ENCODE measurements at places on chromosomes 2 and 18.

DNA sequence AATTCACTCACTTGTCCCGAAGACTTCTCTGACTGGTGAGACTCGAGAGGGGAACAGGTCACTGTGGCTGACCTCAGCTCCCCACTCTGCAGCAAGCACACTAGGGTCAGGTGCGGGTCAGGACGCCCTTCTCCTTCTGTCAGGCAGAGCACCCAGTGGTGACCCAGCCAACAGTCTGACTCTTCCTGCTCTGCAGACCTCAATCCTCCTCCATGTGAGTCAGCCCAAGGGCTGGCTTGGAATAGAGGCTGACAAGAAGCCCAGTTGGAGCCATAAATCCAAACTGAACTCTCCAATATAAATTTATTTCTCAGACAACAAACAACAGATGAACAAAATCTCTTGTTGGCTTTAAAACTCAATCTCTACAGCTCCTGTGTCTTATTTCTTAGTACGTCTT lies 253.1 kb downstream of the SH3BP4 start:
- no peak for DNase-seq

GRCh38 chr2:30257266-30258214 lies 26.2 kb downstream of the LBH start:
- DNase-seq = no peak

DNA sequence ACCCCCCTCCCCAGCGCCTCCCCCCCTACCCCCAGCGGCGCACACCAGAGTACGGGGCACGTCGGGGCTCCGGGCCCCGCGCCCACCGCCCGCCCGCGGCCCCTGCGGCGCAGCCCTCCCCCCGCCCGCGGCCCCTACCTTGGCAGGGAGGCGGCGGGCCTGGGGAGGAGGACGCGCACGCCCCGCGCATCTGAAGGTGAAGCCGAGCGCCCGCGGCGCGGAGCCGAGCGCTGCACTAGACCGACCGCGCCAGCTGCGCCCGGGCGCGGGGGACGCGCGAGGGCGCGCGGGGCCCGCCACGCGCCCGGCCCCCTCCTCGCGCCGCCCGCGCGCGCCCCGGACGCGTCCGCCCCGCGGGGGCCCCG lies at the start of gene ZNF516:
Gene ZNF516, minus strand, starts transcription at position 237 of the 365 bp plus-strand sequence. CDS start 52,188 bp downstream, outside the sequence.
- no peak for DNase-seq

DNA sequence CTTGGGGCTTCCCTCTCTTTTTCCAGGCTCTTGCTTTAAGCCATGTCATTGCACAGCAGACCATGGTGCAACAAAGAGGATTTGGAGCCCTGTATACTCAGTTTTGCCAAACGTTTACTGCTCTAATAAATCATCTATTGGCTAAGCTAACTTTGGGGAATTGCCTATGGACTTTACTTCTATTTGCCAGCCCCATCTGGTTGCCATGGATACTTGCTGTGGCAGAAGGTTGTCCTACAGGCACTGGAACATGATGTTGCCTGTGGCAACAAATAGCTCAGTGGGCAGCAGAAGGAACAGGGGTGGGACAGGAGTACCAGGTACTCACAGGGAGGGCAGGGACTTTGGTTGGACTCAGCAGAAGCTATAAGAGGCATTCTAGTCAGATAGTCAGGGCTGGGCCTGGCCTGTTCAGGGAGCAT lies 129.7 kb downstream of the CCDC85A start:
- DNase-seq = no peak

DNA sequence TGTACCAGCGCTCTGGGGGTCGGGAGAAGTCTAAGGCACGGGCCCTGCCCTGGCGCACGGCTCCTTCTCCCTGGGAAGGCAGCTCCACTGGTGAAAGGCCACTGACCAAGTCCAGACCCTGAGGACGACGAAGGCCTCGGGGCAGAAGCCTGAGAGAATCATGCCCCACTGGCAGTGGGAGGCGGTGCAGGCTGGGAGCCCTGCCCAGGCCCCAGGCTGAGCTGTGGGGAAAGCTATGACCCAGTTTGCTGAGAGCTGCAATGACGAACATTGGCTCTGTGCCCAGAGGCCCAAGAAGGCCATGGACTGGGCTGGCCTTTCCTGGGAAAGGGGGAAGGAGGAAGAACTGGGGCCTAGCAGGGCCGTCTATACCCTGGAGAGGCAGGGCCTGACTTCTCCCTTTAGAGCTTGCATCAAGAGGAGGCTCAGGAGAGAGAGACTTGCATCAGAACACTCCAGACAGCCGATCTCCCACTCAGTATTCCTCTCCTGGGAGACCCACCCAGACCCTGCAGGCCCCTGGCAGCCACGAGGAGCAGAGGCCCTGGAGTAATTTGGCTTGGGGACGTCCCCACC lies 32.9 kb downstream of the HS1BP3 start:
- DNase-seq = peak; percentile 50

- no peak for DNase-seq
These were observed 126.4 kb downstream of the HRH4 start for GRCh38 chr18:24586662-24587360.

- DNase-seq = no peak
These were observed 1047.2 kb upstream of the PIK3C3 start for GRCh38 chr18:40907842-40908241.

DNA sequence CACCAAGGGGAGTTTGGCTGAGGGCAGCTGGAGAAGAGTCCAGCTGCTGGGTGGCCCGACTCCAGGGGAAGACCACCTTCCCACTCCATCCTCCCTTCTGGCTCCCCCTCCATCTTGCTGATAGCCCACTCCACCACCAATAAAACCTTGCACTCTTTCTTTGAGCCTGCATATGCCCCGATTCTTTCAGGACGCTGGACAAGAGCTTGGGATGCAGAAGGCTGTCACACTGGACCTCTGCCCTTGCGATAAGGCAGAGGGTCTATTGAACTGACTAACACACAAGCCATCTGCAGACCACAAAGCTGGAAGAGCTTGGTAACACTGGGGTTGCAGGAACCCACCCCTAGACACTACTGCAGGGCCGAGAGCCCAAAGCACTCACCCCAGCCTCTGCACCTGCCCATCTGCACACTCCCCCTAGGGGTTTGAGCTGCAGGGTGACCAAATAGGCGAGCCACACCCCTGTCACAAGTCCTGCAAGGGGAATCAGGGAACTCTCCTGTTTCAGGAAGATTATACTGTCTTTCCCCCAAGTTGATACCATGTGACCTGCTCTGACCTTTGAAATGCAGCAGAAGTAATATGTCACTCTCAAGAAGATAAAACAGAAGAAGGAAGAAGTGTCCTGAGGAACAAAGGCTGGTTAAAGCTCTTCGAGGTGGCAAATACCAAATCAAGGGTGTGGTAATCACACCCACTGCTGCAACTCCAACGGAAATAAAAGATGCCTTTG lies 70.5 kb downstream of the SMAD4 start:
- DNase-seq = no peak

- DNase-seq = no peak
These were observed 26.1 kb upstream of the MMADHC start for GRCh38 chr2:149613704-149614103.

GRCh38 chr18:44701227-44701626 lies 20.5 kb downstream of the SETBP1 start:
- DNase-seq = no peak

GRCh38 chr18:49839012-49839411 lies 25.7 kb upstream of the ACAA2 start:
- no peak for DNase-seq

DNA sequence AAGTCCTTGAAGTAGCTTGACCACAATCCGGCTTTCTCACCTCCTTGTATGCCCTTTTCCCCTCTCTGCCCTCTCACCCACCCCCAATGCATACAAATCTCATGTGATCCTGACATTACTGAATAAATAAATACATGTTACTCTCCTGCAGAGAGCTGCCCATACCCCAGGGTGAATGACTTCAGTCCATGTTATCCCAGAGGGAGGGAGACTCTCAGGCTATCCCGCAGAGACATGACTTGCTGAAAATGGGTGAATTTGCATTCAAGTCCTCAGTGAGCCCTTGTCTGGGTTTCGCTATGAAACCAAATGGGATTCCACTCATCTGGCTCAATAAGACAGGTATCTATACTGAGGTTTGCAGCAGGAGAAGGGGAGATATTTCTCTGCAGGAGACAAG lies 168.5 kb downstream of the FHOD3 start:
- no peak for DNase-seq

GRCh38 chr18:9658087-9658641 lies 43.8 kb upstream of the PPP4R1 start:
- DNase-seq = no peak

- peak; percentile 63 for DNase-seq
These were observed 787 bp upstream of the TBR1 start for GRCh38 chr2:161415034-161415986.

DNA sequence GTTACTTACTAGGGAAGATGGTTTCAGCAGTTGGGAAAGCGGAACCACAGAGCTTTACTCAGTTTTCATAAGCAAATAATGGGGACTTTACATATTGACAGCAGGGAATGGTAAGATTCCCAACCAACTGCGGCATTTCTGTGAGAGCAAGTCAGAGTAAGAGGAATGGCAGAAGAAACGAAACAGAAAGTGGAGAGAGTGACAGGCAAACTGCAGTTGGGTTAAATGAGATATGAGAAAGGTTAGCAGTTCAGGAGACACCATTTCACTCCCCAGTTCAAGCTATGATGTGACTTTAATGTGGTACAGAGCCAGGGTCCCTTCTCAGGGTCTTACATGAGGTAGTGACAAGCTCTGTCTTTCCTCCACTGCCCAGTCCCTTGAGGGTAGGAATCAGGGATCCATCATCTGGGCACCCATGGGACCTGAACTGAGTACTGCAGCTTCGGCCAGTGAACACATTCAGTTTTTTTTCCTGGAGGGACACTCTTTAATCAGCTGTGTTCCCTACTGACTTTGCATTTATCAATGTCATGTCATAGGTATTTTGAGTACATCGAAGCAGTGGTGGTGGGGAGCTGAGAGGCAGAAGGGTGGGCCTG lies 33.0 kb upstream of the GREB1 start:
- DNase-seq = no peak

- DNase-seq = no peak
These were observed 274.5 kb downstream of the TSN start for GRCh38 chr2:122029945-122030344.

- DNase-seq = no peak
These were observed 20.9 kb upstream of the RPRD1A start for GRCh38 chr18:36088256-36088655.

- DNase-seq = peak; percentile 24
These were observed 55.9 kb downstream of the SMAD7 start for GRCh38 chr18:48894799-48895346.

GRCh38 chr2:159010340-159010739 lies 41.9 kb downstream of the TANC1 start:
- no peak for DNase-seq

GRCh38 chr2:224532931-224533330 lies 52.2 kb downstream of the CUL3 start:
- DNase-seq = no peak

DNA sequence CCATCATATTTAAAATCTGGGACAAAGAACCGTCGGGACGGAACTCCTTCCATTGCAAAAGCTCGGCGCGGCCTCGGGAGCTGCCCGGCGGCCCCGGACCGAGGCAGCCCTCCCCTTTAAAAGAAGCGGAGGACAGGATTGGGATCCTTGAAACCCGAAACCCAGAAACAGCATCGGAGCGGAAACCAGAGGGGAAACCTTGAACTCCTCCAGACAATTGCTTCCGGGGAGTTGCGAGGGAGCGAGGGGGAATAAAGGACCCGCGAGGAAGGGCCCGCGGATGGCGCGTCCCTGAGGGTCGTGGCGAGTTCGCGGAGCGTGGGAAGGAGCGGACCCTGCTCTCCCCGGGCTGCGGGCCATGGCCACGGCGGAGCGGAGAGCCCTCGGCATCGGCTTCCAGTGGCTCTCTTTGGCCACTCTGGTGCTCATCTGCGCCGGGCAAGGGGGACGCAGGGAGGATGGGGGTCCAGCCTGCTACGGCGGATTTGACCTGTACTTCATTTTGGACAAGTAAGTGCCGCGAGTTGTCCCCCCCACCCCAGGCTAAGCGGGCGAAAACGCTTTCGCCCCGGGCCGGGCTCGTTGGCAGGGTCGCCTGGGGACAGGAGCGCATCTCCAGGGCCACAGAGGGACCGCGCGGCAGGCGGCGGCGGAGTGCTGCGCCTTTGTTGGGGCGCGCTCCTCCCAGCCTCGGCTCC lies at the start of gene ANTXR1:
Gene ANTXR1, plus strand, starts transcription at position 38 of the 698 bp plus-strand sequence. Its CDS starts 321 bp downstream, at position 359.
- peak; percentile 65 for DNase-seq

DNA sequence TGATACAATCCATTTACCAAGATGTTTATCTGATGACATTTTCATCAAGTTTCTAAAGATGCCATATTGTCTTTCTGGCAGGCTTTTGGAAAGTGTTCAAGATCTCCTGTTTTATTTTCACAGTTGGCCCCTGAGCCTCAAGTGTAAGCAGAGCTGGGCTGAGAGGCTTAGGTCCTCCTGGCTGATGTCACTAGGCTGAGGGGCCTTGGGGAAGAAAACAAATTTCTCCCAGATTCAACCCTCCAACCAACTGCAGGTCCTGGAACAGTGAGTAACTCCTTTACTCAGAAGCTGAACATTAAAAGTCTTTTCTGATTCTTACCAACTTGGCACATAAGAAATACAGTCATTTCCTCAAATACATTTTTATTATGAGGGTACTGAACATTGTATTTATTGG lies 14.9 kb upstream of the IL1RL1 start:
- DNase-seq = no peak

GRCh38 chr2:220315098-220315823 lies 687.8 kb downstream of the SLC4A3 start:
- DNase-seq = no peak

- no peak for DNase-seq
These were observed 417.1 kb downstream of the RAD51AP2 start for GRCh38 chr2:17101091-17101490.

- no peak for DNase-seq
These were observed 156.4 kb downstream of the IKZF2 start for GRCh38 chr2:212994976-212995375.

DNA sequence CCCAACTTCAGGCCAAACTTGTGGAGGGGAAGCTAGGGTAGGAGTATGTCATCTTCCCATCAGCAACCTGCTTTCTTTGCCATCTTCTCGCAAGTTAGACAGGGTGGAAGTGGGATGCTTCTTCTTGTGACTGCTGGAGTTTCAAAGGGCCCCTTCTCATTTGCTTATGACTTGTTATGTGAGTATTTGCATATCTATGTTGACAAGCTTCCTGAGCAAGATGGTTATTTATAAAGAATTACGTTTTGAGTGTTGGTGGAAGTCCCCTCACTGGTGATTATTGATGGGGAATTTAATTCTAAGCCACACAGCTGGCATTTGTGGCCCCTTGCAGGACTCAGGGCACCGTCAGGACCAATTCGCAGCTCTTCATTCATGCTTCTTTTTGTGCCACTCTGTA lies 791.0 kb downstream of the LRRTM4 start:
- DNase-seq = no peak

Data from activated effector memory CD4-positive, alpha-beta T cell treated with anti-CD3 and anti-CD28 coated beads, Interleukin-2, amount 50 U/mL, for 16 hours (primary cell).